ENCODE measurements at places on chromosomes 2 and 18.

GRCh38 chr18:76450452-76451395 lies 44.3 kb downstream of the ZNF516 start:
- no peak for DNase-seq

- no peak for DNase-seq
Measured at GRCh38 chr2:100624536-100624935, 61.7 kb downstream of the PDCL3 start.

GRCh38 chr2:237931205-237931721 lies 35.6 kb upstream of the UBE2F start:
- no peak for DNase-seq

DNA sequence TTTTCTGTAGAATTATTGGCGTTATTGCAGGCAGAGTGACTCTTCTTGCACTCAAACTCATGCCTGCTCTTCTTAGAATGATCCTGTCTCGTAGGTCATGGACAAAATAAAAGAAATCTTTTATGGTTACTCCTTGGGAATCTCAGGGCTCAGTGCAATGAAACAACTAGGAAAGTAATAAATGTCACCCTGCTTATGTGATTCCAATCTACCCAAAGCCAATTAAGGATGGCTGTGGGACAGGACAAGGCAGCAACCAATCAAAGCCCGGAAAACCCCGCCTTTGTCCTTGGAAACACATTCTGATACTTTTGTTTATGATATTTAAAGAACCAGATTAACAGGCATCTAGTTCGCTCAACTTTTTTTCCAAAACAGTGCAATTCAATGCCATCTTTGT lies 53.0 kb downstream of the GRB14 start:
- DNase-seq = no peak

GRCh38 chr2:36478332-36478738 lies 119.6 kb downstream of the FEZ2 start:
- no peak for DNase-seq

GRCh38 chr2:145593991-145594614 lies 1074.2 kb upstream of the ZEB2 start:
- DNase-seq = no peak

GRCh38 chr2:240353944-240354343 lies 81.5 kb upstream of the GPC1 start:
- no peak for DNase-seq

- no peak for DNase-seq
Measured at GRCh38 chr18:6004119-6004518, 108.8 kb upstream of the TMEM200C start.

- DNase-seq = no peak
Measured at GRCh38 chr18:7062811-7063210, 54.8 kb downstream of the LAMA1 start.

DNA sequence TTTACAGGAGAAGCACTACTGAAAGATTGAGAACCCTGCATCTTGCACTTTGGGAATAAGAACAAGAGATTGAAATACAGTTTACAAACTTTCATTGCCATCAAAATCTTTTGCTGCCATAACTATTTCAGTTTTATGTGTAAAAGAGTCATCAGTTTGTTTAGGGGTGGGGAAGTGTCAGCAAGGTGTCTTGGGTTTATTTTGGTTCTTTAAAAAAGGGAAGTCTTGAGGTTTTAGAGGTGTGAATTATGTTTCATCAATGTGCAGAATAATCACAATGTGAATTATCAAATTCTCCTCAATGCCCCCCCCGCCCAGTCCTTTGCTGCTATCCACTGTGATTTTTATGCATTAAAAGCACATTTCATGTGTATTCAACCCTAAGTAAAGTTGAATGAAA lies 37.4 kb downstream of the SOCS6 start:
- no peak for DNase-seq

- no peak for DNase-seq
Measured at GRCh38 chr2:98170076-98170475, 83.1 kb downstream of the VWA3B start.

DNA sequence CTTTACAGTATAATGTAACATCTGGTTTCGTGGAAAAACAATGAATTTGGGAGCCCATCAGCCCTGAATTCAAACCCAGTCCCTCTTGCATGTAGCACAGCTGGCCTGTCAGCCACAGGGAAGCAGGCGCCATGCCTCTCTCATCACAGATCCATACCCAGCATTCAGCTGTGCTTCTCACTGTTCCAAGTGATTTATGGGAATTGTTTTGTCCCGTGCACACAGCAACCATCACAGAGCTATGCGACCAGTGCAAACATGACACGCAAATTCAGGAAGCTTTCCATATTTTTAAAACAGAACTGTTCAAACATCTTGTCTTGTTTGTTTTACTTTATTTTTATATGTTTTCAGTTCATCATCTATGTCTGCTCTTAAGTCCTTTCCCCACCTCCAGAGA lies 496.1 kb downstream of the EIPR1 start:
- DNase-seq = no peak
